ENCODE measurements at places on chromosomes 6 and 20.

DNA sequence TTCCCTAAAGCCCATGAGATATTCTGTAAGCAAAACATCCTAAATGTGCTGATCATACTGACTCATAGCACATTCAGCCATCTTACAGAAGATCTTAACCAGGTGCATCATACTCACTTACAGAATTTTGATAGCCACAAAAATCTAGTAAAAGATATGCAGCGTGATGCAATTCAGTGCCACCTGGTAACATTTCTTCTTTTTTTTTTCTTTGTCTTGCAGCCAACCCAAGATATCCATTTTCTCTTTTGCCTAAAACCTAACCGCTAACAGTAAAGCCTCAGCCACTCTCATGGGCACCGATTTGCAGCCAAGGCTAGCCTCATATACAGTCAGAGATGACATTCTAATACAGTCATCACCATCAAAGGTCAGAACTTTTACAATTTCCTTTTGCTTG, 293.3 kb downstream of the HACE1 start:
- DNase-seq, result no peak

DNA sequence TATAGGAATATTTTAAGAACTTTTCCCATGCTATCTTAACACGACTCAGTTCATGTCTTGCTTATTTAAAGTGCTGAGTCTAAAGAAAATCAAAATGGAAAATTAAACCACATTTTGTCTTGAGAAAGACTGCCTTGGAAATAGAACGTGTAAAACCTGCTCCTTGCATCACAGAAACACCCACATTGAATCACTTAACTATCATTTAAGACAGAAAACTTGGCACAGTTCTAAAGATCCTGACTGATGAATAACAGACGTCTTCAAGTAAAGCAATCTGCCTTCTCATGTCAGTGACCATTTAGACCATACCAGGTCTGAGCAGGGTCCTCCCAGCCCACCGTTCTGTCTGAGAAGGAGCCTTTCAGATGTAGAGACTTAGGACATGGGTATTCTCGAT, 7.4 kb downstream of the PERP start:
- DNase-seq, result no peak

DNA sequence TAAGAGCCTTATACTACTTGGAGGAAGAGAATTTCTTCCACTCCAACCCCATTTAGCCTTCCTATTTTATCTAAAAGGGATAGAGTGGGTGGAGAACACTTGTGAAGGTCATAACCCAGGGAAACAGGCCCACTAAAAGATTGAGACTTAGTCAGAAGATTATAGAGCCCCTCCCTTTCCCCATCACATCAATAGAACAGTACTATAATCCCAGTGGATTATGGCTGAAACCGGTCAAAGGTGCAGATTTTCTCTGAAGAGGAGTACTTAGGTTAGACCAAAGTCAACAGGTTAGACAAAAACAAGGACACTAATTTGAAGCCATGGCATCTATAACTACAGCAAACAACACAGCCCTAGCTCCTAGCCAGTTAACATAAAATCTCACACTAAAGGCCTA, 330.9 kb upstream of the NOX3 start:
- DNase-seq, result no peak

- no peak for DNase-seq
These were observed 44.8 kb downstream of the UBE2V1 start for GRCh38 chr20:50068041-50068651.

DNA sequence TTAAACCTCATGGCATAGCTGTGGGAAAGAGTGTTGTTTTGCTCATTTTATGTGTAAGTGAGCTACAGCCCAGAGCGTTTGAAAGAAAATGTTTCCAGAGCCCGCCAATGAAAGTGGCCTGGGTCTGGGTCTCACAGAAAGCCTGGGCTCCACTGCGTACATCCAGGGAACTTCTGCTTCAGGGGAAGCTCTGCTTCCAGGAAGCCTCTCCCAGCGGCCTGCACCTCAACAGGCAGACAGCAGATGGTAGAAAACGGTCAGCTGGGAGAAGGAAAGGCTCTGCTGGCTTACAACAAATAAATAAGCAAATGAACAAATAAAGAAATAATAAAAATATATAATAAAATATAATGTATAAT, 270.5 kb upstream of the SUPT3H start:
- no peak for DNase-seq

DNA sequence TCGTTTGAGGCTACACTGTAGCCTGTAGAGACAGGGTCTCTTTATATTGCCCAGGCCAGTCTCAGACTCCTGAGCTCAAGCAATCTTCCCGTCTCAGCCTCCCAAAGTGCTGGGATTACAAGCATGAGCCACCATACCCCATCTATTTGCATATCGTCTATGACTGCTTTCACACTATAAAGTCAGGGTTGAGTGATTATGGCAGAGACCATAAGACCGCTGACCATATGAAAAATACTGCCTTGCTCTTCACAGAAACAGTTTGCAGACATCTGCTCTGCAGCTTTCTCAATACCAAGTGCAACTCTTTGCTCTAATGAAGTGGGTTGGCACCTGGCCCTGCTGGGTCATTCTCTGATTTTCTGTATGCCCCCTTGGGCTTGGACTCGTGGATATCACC, 79.5 kb upstream of the PAK5 start:
- DNase-seq, result no peak

GRCh38 chr6:91213229-91213901, 626.5 kb upstream of the MAP3K7 start:
- DNase-seq, result no peak

DNA sequence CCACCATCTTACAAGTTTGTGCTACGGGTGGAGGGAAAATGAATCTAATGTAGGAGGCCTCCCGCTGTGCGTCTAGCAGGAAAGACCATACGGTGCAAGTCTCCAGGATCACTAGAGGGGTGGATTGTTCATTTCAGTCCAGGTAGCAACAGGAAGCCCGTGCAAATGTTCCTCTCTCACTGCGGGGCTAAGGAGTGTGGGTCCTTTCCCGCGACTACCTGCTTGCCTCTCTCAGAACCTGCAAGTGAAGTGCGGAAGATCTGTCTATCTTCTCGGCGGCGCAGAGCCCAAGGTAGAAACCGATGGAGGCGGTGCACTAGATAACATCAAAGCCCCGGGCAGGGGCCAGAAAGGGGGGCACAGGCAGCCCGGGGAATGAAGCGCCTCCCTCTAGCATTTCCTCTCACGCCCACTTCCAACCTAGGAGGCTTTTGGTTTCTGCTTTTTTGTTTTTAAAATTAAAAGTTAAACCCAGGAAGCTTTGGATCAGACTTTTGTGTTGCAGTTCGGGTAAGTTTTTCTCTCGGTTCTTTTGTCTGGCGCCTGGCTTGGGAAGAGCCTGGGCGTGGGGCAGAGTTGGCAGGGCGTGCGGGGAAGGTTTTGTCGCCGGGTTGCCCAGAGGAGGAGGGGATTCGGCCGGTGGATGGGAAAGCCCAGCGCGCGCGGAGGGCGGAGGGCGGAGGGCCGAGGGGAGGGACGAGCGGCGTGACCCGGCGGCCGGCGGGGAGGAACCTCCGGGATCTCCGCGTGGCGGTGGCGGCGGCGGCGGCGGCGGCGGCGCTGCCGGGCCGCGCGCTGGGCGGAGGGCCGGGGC, 3.5 kb upstream of the HIVEP1 start:
- DNase-seq, result peak; percentile 70

DNA sequence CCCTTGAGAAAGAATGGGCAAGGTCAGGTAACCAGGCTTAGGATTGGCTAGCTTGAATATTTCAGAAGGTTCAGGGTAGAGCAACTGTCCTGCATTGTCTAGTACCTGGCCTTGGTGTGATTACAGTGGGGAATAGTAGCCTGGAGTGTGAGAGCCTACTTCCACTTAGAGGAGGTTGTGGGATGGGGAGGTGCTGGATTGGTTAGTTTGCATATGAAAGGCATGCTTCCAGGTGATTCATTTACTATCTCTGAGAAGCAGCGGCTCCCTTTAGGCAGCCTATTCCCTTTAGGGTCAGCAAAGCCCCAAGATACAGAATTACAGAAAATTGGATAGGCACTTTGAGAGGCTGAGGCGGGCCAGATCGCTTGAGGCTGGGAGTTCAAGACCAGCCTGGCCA, 25.0 kb upstream of the SCGN start:
- DNase-seq, result no peak

DNA sequence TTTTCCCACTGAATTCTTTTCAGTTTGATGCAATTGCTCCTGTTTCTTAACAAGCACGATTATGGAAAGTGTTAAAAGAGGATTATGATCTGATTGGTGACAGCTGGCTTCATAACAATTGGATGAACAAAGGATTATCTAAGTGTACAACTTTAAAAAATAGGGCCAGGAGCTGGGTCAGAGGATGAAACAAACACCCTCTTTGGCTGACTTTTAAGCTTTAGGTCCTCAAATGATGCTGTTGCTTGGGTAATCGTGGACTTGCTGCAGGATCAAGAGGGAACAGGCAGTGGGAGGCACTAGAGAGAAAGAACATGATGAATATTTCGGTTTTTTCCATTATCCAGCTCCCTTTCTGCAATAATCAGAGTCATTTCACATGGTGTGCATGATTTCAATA, 35.5 kb upstream of the TMX4 start:
- DNase-seq, result no peak

- no peak for DNase-seq
These were observed 138.9 kb downstream of the TAF4 start for GRCh38 chr20:61926796-61927192.

- DNase-seq, result no peak
These were observed 799 bp downstream of the TAAR2 start for GRCh38 chr6:132623106-132623845.

DNA sequence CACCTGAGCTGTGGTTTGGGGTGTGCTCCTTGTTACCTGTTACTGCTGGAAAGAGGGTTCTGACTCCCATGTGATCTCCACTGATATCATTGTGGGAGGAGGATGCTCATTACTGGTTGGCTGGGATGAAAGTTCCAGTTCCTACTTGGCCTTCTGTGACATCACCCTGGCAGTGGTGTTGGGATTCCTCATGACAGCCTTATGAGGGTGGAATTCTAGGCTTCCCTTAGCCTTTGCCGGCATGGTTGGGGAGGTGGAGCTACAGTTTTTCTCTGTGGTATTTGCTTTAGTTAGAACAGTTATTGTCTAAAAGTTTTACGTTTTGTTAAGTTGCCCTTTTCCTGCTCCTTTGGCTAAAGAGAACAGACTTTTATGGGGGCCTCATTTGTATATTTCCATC, 112.1 kb downstream of the AFG1L start:
- DNase-seq, result no peak

DNA sequence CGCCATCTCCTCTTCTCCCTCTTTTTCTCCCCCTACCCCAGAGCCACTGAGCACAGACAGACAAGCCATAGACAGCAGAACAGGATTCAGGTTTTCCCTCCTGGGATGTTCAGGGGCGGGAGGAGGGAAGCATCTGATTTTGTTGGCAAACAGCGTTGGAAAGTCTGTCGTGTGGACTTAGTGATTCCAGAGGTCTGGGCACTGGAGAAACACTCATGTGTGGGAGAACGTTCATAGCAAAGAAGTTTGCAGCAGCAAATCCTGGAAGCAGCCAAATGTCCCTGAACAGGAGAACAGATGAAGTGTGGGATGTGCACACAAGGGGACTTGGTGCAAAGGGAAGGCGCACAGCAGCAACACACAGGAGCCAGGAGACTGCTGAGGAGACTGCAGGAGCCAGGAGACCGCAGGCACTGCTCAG, 264.1 kb upstream of the CDYL start:
- no peak for DNase-seq

- DNase-seq, result no peak
These were observed 179.0 kb upstream of the MAP3K7 start for GRCh38 chr6:90765895-90766294.

Data from NCI-H187 (cell line).